ENCODE measurements at places on chromosomes 4 and X.

DNA sequence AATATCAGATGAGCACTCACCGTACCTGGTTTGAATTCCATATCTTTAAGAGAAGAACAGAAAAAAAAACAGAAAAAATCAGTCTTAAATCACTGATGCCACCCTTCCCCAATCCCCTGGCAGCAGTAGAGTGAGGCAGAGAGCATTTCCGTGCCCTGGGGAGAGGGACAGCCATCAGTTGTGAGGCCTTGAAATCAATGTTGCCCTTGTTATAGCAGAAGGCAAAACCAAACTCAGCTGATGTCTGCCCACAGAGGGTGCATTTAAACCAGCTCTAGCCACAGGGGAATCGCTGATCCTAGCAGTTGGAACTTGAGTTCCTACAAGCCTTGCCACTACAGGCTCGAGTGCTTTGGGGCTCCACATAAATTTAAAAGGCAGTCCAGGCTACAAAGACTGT lies 338.5 kb upstream of the FMR1 start:
- DNase-seq = no peak

GRCh38 chrX:14923761-14924160 lies 50.5 kb downstream of the MOSPD2 start:
- no peak for DNase-seq

GRCh38 chrX:154046940-154047610 lies 27.4 kb upstream of the IRAK1 start:
- DNase-seq = no peak

GRCh38 chr4:190019023-190019858 lies 7.8 kb downstream of the FRG2 start:
- DNase-seq = no peak

DNA sequence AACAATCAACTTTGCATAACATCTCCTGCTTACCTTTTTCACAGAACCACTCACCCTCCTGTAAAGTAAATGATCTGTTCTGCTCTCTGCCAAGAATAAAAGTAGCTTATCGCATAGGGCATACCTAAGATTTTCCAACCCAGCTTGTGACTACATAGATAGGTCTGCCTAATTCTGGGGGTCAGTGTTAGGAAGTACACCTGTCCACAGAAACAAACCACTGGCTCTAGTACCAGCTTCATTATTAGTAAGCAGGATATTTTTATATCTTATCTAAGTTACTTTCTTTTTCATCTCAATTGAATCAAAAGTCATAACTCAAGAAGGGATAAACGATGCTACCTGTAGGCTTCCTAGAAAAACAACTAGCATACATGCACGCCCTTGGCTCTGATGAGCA lies 23.8 kb downstream of the CXCL1 start:
- DNase-seq = no peak

DNA sequence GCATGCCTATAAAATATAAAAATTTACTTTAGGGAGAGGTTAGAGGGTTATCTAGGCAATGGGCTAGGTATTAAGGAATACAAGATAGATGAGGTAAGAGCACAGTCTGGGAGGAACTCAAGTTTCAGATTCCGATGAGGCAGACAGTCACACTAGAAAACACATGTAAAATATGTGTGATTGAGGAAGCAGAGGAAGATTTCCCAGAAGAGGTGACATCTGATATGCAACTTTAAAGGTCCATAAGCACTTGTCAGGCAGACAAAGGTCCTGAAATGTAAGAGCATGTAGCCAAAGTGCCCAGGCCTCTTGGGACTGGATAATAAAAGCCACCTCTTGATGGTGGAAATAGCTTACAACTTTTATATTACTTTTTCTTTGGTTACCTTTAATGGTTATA lies 81.1 kb upstream of the AADAT start:
- no peak for DNase-seq
